WERI-Rb-1 (cell line): ENCODE measurements at places on chromosomes 13 and 19.

DNA sequence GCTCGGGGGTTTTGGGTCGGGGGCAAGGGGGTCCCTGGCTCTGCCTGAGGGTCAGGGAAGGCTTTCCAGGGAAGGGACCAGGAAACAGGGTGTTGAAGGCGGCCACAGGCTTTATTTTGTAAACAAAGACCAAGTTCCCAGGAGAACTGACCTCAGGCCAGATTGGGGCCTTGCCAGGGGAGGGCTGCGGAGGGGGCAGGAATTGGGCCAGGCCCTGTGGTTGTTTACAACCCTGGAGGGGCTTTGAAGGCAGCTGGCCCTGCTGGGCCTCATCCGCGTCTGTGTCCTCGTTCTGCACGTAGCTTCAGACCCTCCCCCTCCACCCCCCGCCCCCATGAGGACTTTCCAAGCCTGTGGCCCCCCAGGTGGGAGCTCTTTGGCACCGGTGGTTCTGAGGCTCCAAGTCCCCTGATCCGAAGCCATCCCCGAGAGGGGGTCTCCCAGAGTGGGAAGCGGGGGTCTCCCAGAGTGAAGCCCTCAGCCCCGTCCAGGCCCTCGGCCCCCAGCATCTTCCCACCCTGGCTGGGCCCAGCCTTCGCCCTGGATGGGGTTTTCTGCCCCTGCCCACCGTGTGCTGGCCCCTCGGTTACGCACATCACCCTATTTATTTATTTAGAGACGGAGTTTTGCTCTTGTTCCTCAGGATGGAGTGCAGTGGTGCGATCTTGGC is 13.5 kb upstream of the BSG start:
- DNase-seq, result no peak

- no peak for DNase-seq
Observed at GRCh38 chr13:74087357-74087756, 46.8 kb downstream of the KLF12 start.

- no peak for DNase-seq
Observed at GRCh38 chr19:13848798-13849676, 27.9 kb upstream of the NANOS3 start.

- no peak for DNase-seq
Observed at GRCh38 chr13:65103351-65103750, 2126.8 kb downstream of the PCDH9 start.

- peak; percentile 43 for DNase-seq
Observed at GRCh38 chr19:2333807-2334211, 5.3 kb downstream of the SPPL2B start.

DNA sequence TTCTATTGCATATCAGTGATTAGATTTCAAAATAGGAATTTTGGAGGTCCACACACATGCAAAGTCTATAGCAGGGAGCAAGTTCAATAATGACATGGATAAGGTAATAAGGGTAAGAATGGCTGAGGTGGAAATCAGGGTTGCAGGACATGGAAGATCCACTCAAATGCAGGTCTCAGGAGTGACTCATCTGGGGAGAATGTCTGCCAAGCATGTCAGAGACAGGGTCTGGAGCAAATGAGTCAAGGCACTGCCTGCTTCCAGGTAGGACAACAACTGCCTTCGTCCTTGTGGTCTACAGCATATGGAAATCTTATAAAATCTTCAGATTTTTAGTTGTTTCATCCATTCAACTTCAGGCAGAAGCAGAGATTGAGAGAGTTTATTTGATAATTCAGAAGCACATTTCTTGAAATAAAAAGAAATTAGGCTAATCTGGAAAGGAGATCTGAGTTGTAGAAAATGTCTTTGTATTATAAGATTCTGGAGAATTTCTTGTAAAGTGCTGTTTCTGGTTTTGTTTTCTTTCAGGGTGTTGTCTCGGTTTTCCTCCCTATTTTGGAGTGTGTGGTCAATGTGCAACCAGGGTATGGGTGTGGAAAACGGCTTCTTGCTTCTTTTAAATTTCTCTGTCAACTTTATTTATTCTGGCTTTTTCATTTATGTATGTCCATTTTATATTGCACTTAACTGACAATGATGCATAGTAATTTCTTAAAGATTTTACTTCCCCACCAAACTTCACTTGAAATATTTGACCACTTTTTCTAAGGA is 748.8 kb downstream of the LIG4 start:
- no peak for DNase-seq
